CD4-positive, CD25-positive, alpha-beta regulatory T cell (primary cell): ENCODE measurements at places on chromosomes 16 and 17. TPM values are rescaled to one million over a fixed set of nuclear protein-coding genes. Genes with fewer than 3 reads are reported as not detected.

DNA sequence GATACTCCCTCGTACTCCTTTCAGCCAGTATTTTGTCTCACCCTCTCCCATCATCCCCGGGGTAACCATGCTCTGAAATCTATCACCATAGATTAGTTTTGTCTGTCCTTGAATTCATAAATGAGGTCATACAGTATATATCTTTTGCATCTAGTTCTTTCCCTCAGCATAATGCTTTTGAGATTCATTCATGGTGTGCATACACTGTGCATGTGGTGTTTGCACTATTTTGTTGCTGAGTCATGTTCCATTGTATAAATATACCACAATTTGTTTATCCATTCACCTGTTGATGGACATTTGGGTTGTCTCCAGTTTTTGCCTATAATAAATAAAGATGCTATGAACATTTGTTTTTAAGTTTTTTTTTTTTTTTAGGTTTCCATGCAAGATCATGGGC is 34.2 kb upstream of the NLRP1 start:
- H3K4me1 ChIP-seq = no peaks in the 10 kb centered on the region
- H3K27ac ChIP-seq = no peak overlapping the region
- no peak for DNase-seq
- no peak overlapping the region for H3K4me3 ChIP-seq
- H3K36me3 ChIP-seq = no peaks in the 10 kb centered on the region

GRCh38 chr17:33175562-33175961 is 117.5 kb downstream of the ASIC2 start:
- no peak overlapping the region for H3K27ac ChIP-seq
- H3K36me3 ChIP-seq = no peaks in the 10 kb centered on the region
- no peaks in the 10 kb centered on the region for H3K4me1 ChIP-seq
- no peak for DNase-seq
- H3K27me3 ChIP-seq = no peaks in the 10 kb centered on the region
- H3K4me3 ChIP-seq = no peak overlapping the region

DNA sequence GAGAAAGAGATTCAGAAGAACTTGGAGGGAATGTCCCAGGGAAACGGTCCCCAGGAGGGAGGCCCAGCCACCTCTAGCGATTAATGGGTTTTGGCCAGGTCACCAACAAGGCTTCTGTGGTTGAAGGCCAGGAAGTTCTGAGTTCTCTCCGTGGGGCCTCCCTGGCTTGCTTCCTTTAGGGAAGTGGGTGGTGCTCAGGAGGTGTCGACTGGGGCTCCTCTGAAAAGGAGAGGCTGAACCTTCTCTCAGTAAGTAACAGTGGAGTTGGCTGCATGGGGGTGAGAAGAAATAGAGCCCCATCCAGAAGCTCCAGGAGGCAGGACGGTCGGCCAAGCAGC is 77.1 kb upstream of the GSE1 start:
- DNase-seq = no peak
- no peaks in the 10 kb centered on the region for H3K36me3 ChIP-seq
- H3K27me3 ChIP-seq = no peaks in the 10 kb centered on the region
- no peak overlapping the region for H3K27ac ChIP-seq

GRCh38 chr16:89993971-89994370 is 25.3 kb downstream of the DBNDD1 start:
- H3K4me3 ChIP-seq = no peak overlapping the region
- H3K27me3 ChIP-seq = no peaks in the 10 kb centered on the region
- DNase-seq = no peak

GRCh38 chr17:82245134-82246039 is 16.5 kb downstream of the SLC16A3 start:
- no peak overlapping the region for H3K4me3 ChIP-seq
- H3K27me3 ChIP-seq = no peaks in the 10 kb centered on the region
- peaks cover 77% of the 10 kb centered on the region for H3K36me3 ChIP-seq

DNA sequence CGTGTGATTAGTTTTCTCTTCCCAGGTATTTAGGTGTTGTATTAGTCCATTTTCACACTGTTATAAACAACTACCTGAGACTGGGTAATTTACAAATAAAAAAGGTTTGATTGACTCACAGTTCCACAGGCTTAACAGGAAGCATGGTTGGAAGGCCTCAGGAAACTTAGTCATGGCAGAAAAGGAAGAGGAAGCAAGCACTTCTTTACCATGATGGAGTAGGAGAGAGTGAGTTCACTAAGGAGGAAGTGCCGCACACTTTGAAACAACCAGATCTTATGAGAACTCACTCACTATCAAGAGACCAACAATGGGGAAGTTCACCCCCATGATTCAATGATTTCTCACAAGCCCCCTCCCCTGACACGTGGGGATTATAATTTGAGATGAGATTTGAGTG is 1343.7 kb upstream of the GOT2 start:
- H3K27ac ChIP-seq = no peak overlapping the region
- DNase-seq = no peak
- no peaks in the 10 kb centered on the region for H3K27me3 ChIP-seq
- H3K4me3 ChIP-seq = no peak overlapping the region
- H3K4me1 ChIP-seq = no peaks in the 10 kb centered on the region

- no peaks in the 10 kb centered on the region for H3K36me3 ChIP-seq
- H3K27me3 ChIP-seq = peaks cover 7% of the 10 kb centered on the region
- H3K4me3 ChIP-seq = no peak overlapping the region
- H3K4me1 ChIP-seq = no peaks in the 10 kb centered on the region
- no peak for DNase-seq
These were observed 28.4 kb upstream of the GINS3 start for GRCh38 chr16:58363746-58364393.

- peaks cover 35% of the 10 kb centered on the region for H3K4me1 ChIP-seq
- no peak for DNase-seq
- H3K36me3 ChIP-seq = peaks cover 3% of the 10 kb centered on the region
These were observed 7.4 kb downstream of the CMIP start for GRCh38 chr16:81451753-81452680.

- H3K27me3 ChIP-seq = no peaks in the 10 kb centered on the region
- DNase-seq = no peak
- no peak overlapping the region for H3K4me3 ChIP-seq
- peaks cover 24% of the 10 kb centered on the region for H3K4me1 ChIP-seq
- no peak overlapping the region for H3K27ac ChIP-seq
These were observed 3.9 kb upstream of the MRPS23 start for GRCh38 chr17:57853695-57854094.

DNA sequence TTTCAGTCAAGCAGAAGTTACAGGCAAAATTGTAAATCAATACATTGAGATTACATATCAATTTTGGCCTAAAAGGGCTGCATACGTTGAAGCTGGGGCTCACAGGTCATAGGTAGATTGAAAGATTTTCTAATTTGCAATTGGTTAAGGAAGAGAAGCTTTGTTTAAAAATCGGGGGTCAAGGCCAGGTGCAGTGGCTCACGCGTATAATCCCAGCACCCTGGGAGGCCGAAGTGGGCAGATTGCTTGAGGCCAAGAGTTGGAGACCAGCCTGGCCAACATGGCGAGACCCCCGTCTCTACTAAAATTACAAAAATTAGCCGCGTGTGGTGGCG is 68.4 kb downstream of the MARF1 start:
- no peaks in the 10 kb centered on the region for H3K36me3 ChIP-seq
- H3K4me1 ChIP-seq = no peaks in the 10 kb centered on the region
- DNase-seq = no peak
- no peaks in the 10 kb centered on the region for H3K27me3 ChIP-seq
- H3K4me3 ChIP-seq = no peak overlapping the region

DNA sequence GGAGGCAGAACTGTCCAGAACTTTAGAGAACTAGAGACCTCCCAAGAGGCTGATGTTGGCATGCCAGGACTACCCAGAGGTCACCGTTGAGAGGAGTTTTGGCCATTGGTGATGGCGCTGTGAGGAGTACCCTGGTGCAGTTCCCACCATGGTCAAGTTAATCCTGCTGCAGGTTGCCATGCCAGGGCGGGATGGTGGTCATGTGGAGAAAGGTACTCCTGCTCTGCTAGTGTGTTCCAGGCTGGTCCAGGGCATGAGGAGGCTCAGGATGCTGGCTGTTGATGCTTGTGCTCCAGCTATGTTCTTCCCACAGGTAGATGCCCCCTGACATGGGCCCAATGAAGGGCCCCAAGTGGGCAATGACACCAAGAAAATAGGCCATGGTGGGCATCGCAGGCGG is 4.1 kb upstream of the PHF12 start:
- H3K27ac ChIP-seq = no peak overlapping the region
- H3K27me3 ChIP-seq = no peaks in the 10 kb centered on the region
- no peak for DNase-seq
- H3K4me3 ChIP-seq = no peak overlapping the region

The TM4SF5 gene
- not detected for polyA plus RNA-seq

The COPS3 gene
- 123 TPM for polyA plus RNA-seq

The NME4 gene
- polyA plus RNA-seq = 29.8 TPM

The DPEP3 gene
- polyA plus RNA-seq = not detected

The RNF43 gene
- 0.23 TPM for polyA plus RNA-seq

The AOC3 gene
- polyA plus RNA-seq = not detected

The KRTAP4-5 gene
- not detected for polyA plus RNA-seq

The SLFN14 gene
- not detected for polyA plus RNA-seq
